Kidney (tissue), 22 donors: ENCODE measurements at places on chromosomes 6 and 20. TPM values are rescaled to one million over a fixed set of nuclear protein-coding genes. Genes with fewer than 3 reads are reported as not detected.

The PSORS1C1 gene
- total RNA-seq, result 3.6 TPM

The PRPH2 gene
- total RNA-seq, result 1.6 TPM

DNA sequence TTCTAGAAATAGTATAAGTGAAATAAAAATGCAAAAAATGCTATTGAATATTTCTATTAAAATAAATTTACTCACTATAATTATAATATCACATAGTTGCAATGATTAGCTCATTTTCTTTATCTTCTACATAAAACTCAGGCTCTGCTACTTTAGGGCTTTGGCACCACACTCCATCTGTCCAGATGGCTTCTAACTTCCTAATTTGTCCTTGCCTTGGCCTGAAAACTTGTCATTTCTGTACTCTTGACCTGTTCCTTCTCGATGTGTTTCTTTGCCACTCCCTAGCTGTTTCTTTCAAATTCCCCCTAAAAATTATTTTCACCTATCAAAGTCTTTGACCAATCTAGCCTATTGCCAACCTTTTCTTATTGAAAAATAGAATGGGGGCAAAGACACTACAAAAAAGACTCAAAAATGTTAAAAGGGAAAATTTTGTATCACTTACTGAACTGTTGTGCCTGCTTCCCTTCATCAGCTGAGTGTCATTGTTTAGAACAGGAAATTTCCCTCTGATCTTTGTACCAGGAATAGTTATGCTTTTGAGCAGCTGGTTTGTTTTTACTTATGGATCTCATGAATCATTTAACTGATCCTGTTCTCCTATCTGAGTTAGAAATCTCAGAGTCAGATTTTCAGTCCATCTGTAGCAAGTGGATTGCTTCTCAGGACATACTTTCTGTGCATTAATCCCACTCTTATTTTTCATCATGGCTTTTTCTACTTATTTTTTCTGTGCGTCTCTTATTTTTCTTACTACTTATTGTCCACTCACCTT lies 279.2 kb upstream of the CNR1 start:
- DNase-seq, result no peak

The REM1 gene
- total RNA-seq, result 2.5 TPM

GRCh38 chr6:91155129-91155785 lies 568.4 kb upstream of the MAP3K7 start:
- no peak for DNase-seq

DNA sequence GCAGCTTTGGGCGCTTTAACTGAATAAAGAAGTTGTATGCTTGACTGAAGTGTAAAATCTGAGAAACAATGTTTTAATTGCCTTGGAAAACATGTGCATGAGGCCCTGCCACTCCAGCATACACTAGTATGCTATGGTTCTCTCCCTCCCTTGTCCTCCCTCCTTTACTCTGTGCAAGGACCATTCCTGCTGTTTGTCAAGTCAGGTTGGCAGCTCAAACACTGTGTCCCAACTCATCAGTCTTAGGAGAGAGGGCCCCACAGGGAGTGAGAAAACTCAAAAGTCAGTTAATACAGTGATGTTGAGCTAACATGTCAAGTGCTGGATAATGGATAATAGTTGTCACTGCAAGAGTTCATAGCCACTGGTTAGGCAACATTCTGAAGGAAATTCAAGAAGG lies 543.6 kb downstream of the GRIK2 start:
- no peak for DNase-seq

The CDSN gene
- 0.13 TPM for total RNA-seq

DNA sequence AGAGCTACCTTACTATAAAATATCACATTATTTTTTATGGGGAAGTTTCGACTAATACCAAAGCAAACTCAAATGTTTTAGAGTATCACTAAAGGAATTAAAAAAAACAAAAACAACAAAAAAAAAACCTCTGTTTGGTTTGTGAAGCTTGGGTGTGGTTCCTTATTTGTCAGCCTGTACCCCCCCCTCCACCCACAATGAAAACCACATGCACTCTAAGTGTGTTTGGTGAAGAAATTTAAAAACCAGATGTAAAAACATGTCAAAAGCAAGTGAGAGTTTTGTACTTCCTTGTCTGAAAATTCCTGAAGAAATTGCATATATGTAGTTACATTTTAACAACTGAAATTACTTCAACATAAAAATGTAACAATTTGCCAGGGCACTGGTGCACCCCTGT lies 3.1 kb downstream of the STK38 start:
- no peak for DNase-seq
